ENCODE measurements at places on chromosomes 5 and 9.
A peak's percentile ranks its signal among the peaks of the same experiment; 100 is the strongest.

GRCh38 chr5:116045821-116046220 lies 13.5 kb downstream of the ARL14EPL start:
- DNase-seq, result no peak

DNA sequence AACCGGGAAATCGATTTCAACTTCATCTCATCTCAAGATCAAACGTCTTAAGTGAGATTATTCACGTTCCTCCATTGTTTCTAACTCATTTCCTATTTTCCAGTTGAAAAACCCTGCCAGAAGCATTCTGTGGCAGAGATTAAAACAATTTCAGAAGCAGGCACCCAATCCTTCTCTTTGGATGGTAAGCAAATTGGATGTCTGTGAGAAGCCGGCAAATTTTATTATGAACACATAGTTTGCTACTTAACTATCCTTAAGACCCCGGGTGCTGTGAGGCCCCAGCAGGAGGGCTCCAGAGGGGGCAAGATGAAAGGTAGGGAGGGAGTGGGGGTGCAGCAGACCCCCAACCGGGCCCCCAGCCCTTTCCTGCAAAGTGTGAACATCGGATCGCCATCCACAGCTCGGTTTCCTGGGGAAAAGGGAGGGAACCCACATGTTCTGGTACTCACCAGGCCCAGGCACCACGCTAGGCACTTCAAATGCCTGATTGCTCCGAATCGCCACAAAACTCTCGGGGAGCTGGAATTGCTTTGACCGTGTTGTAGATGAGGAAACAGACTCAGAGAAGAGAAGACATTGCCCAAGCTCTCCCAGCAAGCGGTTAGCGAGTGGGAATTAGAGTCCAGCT lies 167.1 kb upstream of the MVB12B start:
- no peak for DNase-seq

- DNase-seq, result peak; percentile 50
Measured at GRCh38 chr9:107422189-107423185, 67.1 kb downstream of the KLF4 start.

- DNase-seq, result no peak
Measured at GRCh38 chr9:127382541-127382940, 14.4 kb upstream of the SLC2A8 start.

GRCh38 chr5:174920906-174921550 lies 196.6 kb downstream of the MSX2 start:
- no peak for DNase-seq

DNA sequence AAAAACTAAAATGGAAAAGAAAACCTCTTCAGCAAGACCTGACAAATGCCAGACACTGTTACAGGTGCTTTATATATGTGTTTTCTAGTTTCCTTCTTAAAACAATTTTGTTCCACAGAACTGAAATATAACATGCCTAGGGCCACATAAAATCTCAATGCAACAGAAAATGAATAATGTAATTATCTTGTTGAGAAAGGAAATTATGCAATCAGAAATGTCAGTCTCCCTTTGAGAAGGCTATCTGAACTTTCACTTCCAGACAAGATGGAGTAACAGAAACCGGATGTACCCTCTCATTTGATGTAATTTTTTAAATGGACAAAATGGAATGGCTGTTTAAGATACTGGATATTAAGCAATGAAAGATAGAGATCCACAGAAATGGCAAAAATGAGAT lies 79.2 kb downstream of the AGTPBP1 start:
- DNase-seq, result peak; percentile 67

GRCh38 chr5:95261437-95262175 lies 23.3 kb downstream of the MCTP1 start:
- peak; percentile 90 for DNase-seq

- DNase-seq, result peak; percentile 86
Measured at GRCh38 chr5:135560858-135561257, 17.9 kb downstream of the CXCL14 start.

DNA sequence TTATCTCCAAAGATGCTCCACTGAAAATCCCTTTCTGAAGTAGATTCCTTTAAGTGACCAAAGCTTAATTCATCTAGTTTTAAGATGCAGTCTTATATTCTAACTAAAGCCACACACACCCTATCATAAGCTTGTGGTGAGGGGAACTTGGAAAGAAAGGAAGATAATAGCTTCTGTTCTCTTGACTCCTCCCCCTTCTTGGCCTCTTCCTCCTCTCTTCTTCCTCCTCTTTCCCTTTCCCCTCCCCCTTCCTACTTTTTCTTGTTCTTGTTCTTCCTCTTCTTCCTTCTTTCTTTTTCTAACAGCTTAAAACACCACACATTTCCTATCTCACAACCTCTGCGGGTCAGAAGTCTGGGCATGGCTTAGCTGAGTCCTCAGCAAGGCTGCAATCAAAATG lies 23.5 kb downstream of the IL7R start:
- DNase-seq, result peak; percentile 82

DNA sequence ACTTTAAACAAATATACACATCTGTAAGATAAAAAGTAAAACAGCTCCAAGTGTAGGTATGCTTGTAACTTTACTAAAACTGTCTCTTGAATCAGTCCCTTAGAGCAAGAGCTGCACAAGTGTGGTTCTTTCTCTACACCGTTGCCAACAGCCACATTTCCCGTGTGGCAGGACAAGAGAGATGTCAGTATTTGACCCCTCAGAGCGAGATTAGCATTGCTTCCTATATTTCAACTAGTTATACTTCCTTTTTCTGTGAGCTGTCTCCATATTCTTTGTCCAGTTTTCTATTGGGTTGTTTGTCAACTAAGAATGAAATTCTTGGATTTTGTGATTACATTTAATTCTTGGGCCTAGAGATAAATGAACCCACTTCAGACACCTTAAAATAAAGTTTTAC lies 8.0 kb downstream of the PLIN2 start:
- peak; percentile 81 for DNase-seq

- DNase-seq, result no peak
Measured at GRCh38 chr5:132458651-132459030, 31.9 kb downstream of the IRF1 start.

DNA sequence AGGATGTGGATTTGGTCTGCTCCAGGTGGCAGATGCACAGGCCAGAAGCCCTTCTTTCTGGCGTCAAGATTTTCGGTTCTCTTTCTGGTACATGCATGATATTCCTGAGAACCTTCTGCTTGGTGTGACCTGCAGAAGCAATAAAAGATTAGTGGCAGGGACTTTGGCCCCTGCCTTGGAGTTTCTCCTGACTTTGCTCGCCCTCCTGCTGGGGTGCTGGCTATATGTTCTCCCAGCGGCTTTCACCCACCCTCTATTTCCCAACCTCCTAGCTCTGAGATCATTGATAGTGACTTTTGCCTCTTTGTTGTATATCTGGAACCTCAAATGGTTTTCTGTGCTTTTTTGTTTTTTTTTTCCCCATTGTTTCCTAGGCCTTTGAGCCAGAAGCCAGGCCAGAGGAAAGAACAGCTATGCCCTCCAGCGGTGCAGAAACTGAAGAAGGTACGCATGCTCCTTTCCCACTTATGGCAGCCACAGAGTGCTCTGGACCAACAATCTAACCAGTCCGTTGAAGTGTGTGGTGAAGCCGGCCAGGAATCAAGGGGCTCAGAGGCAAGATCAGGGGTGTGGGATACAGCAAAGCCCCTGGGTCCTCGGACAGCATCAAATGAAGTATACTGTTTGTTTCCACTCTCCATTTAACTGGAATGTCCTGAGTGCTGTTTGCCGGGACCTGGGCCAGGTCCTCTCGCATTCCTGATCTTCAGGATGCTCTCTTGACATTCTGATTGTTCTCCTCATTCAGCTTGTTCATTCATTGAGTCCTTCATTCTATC lies 154.5 kb downstream of the ARHGEF28 start:
- no peak for DNase-seq

DNA sequence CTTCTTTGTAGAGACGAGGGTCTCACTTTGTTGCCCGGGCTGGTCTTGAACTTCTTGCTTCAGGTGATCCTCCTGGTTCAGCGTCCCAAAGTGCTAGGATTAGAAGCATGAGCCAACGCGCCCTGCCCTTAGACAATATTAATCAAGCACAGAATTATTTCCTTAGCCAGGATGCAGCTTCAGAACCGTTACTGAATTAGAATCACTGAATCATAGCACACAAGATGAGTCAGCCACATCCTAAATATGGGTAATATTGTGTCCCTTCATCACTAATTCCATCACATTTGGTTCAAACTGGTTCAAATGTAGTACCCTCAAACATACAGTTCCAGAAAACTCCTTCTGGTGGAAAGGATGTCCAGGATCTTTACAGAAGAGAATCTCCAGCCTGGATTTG lies 82.7 kb downstream of the BNC2 start:
- no peak for DNase-seq

- no peak for DNase-seq
Measured at GRCh38 chr5:776862-777711, 7.4 kb downstream of the ZDHHC11B start.

DNA sequence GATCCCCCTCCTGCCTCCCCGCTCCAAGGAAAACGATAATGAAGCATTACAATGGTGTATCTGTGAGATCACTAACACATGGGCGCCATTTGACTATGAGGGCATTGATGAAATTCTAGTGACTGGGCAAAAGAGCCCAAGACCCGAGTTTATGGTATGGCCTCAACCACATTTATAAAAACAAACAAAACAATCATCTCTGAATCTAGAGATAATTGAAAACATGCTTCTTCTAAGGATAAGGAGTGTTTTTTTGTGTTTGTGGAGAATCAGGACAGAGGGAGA lies 100.9 kb upstream of the SEMA6A start:
- no peak for DNase-seq

- no peak for DNase-seq
Measured at GRCh38 chr5:181198905-181199519, 6.0 kb downstream of the TRIM7 start.

DNA sequence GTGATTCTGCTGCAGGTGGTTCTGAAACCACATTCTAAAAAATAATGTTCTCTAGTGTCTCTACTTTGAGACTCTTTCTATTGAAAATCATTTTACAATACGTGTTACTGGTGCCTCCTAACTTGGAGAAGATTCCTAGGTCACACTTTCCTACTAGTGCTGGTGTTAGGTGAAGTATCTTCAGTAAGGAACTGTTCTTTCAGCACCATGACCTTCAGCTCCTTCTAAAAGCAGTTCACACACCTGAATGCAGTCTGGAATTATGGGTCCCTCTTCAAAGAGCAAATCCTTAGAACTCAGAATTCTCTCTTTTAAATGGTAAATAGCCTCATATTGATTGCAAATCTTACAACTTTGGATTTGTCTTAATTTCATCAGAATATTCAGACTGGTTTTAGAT lies 10.6 kb upstream of the DPYSL3 start:
- no peak for DNase-seq

DNA sequence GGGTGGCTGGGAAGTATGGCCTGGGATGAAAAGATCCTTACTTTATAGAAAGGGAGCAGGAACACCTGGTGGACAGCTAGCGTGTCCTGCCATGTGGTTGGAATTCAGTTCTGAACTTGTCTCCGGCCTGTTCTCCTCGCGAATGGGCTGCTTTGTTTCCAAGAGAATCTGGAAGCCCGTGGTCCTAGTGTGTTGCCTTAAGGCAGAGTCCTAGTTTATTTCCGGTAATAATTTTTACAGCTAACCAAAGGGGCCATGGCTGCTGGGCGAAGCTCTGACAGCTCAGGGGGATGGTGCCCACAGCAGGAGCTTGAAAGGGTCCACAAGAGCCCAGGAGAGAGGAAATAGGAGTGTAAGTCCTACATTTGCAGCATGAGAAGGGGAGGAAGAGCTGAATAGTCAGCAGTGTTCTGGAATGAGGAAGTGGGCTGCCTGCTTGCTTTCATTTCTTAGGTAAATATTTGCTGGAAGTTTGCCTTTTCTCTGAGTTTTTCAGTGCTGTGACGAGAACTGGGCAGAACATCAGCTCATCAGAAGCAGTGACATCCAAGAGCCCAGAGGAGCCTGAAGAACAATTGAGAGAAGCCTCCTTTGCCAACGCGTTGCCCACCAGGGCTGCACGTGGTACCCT lies 13.1 kb upstream of the IGFBPL1 start:
- DNase-seq, result peak; percentile 51

DNA sequence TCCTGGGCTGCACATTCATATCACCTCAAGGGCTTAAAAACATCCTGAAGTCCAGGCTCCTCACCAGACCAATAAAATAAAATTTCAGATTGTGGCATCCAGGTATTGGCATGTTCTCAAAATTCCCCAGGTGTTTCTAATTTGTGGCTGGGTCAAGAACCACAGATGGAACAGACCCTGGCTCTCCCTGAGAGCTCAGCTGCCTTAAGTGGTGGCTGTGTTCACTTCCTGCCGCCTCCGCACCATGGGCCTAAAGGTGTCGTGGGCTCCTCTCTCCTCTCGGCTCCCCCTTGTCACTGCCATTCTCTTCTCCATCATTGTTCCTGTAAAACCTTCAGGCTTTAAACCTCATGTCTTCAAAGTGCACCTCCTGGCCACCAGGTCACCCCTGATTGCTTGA lies 17.8 kb upstream of the CCNJL start:
- DNase-seq, result no peak

GRCh38 chr5:88770276-88771257 lies 112.4 kb downstream of the MEF2C start:
- DNase-seq, result no peak

- no peak for DNase-seq
Measured at GRCh38 chr5:170596482-170597044, 92.7 kb downstream of the KCNIP1 start.

DNA sequence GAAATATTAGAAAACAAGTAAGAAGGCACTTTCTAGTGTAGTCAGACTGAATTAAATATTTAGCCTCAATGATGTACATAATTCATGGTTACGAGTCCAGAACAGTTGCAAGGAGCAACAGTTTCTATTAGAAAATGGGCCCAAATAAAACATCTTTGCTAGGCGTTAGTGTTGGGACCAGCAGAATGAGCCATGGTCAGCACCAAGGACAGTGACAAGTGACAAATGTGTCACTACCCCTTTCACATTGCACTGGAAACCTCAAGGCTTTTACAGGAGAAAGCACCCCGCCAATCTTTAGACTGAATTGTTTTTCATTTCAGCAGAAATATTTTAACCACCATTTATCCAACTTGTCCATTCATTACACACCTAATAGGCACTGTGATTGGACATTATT lies 301.3 kb upstream of the ADCY2 start:
- peak; percentile 29 for DNase-seq

DNA sequence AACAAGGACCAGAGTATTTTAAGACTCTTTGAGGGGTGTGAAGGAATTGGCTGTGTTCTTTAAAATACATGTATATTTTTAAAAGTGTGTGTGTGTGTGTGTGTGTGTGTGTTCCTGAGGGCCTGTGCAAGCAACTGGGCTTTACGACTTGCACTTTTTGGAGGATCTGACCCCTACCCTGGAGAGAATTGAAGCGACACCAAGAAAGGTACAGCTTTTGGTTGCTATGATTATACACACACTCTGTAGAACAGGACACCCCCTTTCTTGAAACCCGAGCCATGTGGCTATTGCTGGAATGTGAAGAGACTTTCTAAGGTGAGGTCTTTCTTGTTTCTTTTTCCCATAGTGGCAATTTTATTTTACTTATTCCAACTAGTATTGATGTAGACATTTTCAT lies 988 bp downstream of the SHISAL2B start:
- no peak for DNase-seq

GRCh38 chr5:13503017-13503416 lies 441.5 kb downstream of the DNAH5 start:
- no peak for DNase-seq

DNA sequence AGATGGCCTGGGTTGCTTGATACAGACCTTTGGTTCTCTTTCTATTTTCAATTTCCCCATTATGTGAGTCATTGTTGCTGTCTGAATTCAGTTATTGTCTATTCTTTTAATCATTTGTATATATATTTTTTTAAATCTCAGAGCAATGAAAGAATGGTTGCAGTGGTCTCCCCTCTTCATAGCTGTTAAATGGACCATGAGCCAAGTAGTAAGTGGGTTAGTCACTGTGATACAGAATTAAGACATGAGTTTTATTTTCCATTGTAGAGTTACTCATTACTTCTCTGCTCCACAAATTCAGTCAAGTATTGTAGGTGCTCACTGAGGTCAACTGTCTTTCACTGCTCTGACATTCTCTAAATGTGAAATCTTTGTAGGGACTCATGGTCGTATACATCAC lies 174.6 kb upstream of the GRAMD2B start:
- no peak for DNase-seq
